Activated CD4-positive, alpha-beta memory T cell treated with anti-CD3 and anti-CD28 coated beads for 36 hours (primary cell): ENCODE measurements at places on chromosomes 4 and X. TPM values are rescaled to one million over a fixed set of nuclear protein-coding genes. Genes with fewer than 3 reads are reported as not detected.

The PRPS1 gene
- 141 TPM for total RNA-seq

The GPRIN3 gene
- total RNA-seq = 22.7 TPM

The AADAT gene
- total RNA-seq = not detected

The UVSSA gene
- total RNA-seq = 21.5 TPM

The EGF gene
- total RNA-seq = not detected

The VCX3A gene
- not detected for total RNA-seq

- DNase-seq = no peak
Observed at GRCh38 chrX:129490330-129490729, 33.0 kb downstream of the SMARCA1 start.

DNA sequence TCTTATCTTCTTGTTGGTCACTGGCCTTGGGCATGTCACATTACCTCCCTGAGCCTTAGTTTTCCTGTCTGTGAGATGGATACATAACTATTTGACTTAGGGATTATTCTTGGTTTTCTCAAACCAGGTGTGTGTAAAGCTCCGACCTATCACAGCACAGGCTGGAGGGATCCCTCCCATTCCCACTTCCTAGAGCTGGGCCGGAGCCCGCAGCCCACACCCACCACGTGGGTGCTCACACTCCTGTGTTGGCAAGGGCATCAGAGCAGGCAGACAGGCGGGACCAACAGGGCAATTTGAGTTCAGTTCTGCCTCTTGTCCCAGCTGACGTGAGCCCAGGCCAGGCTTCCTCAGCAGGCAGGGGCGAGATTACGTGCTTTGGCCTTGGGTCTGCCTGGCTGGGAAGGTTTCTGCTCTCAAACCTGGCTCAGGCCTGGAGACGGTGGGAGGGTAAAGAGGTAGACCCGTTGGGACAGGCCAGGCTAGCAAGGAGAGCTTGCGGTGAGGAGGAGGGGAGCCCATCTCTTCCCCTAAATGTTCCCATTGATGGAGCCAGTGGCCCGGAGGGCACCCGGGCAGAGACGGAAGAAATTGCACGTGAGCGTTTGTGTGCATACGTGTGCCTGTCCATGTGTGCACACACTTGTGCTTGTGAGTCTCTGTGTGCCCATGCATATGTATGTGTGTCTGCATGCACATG, 734 bp upstream of the SH3TC1 start:
- no peak for DNase-seq

DNA sequence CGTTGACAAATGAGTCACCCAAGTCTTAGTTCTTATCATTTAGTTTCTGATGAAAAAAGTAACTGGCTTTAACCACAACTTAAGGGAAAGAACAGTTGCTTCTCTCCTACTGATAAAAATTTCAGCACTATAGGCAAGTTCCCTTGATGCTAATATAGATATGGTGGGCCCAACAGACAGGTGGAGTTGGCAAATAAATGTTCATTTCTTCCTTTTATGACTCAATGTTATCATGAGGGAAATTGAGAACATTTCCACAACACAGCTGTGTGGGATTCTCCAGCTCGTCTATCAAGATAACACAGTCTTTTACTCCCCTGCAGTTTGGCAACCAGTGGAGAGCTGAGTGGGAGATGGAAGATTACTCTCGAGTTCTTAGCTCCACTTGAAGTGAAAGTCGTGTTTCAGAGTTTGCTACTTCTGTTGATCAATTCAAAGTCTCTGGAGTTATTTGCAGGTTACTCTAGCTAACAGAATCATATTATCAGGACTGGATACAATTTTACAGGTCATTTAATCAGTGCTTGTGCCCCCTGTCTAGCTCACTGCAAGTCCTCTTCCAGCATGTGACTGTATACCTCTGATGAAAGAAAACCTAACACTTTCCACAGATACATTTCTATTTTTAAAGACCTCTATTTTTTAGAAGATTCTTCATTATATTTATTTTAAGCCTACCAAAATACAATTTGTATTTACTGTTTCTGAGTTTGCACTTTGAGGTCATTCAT, 270.6 kb upstream of the GK2 start:
- DNase-seq = no peak

- DNase-seq = no peak
Observed at GRCh38 chr4:152946446-152946845, 10.3 kb downstream of the FHDC1 start.

- no peak for DNase-seq
Observed at GRCh38 chr4:27049239-27049829, 188.7 kb downstream of the STIM2 start.

GRCh38 chr4:147674496-147674895, 9.5 kb downstream of the PRMT9 start:
- DNase-seq = no peak

DNA sequence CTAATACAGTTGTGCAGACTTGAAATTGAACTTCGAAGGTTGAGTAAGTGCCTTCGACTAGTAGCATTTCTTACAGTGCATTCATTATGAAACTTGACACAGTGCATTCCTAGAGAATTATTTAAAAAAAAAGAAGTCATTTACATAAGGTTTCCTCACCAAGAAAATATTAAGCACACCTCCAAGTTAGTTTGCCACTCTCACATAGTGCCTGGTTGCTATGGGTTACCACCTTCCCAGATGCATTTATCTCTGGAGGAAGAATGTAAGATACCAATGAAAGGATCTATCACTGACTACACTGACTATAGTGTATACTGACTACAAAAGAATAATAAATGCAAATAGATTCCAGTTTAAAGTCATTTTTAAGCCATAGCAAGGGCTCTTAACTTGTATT, 311.9 kb upstream of the RASGEF1B start:
- DNase-seq = no peak

DNA sequence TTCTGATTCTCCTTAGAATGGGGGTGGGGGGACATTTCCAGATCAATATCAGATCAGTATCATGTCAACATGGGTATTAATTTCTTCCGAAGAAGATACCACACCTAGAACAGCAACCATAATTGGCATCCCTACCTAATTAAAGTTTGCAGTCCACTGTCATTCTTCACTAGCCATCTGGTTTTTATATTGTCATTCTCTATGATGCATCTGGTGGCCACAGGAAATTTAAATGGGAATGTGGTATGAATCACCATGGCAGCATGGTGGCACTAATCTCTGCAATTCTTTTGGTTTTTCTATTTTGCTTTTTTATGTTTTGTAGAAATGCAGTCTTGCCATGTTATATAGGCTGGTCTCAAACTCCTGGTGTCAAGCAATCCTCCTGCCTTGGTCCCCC, 16.6 kb upstream of the UBE2D3 start:
- no peak for DNase-seq

DNA sequence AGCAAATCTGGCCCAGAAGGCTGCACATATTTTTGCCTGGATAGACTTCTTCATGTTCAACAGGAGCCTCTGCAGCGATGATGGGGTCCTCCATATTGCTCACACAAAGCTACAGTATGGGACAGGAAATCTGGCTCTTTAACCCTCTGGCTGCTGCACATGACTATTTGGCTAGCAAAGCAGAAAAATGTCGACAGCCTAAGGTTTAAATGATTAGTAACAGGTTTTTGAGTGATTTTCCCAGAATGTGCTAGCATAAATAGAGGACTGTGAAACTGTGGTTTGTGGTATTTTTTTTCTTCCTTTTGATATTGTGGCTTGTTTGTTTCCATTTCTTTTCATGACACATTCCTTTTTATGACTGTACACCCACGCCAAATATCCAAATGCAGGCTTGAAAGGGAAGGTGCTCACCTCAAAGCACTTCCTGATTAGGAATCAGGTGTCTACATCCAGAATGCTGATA, 120.2 kb upstream of the GK2 start:
- peak; percentile 9 for DNase-seq

- DNase-seq = no peak
Observed at GRCh38 chr4:7171191-7171900, 21.0 kb upstream of the SORCS2 start.

DNA sequence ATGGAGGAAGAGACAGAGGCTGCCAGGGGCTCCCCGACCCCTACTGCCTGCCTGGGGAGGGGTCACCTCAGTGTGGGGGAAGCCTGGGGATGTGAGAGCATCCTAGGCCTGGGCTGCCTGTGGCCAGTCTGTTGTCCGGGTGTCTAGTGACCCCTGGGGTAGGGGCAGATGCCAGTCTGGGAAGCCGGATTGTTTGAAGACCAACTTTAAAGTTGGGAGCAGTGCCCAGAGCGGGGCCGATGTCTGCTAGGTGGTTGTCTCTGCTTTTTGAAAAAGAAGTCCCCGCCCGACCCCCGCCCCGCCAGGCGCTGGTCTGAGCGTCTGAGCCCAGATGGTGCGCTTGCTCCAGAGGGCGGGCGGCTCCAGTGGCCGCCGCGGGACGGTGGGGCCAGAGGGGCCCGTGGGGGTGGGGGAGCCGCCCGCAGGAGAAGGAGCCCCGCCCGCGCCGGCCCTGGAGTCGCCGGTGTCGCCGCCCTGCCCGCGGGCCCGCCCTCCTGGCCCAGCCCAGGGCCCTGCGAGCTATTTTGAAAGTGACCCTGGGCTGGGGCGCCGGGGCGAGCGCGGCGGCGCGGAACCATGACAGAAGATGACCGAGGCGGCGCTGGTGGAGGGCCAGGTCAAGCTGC, at the start of gene DOK7:
Gene DOK7 (plus strand): TSS at position 517 of the 626 bp plus-strand sequence. CDS start 70 bp downstream, at position 587.
- DNase-seq = no peak

GRCh38 chr4:177155454-177155853, 154.2 kb upstream of the NEIL3 start:
- DNase-seq = no peak

- no peak for DNase-seq
Observed at GRCh38 chr4:116413222-116413621, 672.2 kb downstream of the TRAM1L1 start.

DNA sequence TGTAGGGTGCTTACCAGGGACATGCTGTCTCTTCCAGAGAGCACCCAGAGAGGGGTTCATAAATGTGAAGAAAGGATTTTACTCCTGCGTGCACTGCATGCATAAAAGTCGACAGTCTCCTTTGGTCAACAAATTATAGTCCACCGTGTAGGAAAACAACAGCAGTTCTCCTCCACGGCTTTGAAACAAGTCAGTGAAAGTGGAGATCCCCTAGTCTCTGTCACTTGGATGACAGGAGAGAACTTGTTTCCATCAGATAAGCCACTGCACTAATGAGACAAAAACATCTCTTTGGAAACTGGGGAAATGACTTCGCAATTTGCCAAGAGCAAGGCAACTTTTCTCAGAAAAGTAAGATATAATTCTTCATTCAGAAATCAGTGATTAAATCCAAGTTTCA, 9.7 kb downstream of the UNC5C start:
- DNase-seq = no peak

DNA sequence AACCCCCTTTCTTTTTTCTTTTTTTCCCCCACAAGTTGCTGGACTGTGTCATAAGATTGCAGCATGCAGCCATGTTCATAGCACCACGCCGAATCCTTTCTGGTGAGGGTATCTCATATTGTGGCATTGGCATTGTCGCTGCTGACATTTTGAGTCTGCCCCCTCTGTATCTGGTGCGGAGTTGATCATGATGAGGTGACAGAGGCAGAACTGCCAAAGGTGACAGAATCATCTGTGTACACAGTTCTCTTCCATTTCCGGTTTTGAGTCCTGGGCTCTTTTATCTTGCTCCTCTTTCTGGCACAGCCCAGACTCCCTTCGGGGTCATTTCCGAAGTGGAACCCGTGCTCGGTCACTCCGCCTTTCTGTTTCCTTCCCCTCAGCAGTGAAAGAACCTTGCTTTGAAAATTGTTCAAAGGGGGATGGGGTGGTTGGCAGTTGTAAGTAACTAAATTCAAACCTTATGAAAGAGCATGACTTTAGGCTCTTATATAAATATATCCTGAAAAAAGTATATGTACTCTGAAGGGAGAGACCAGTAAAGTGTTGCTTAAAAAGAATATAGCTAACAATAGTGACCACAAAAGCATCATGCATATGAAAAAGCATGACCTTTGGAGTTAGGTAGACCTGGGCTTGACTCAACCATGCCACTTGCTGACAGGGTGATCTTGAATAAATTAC, 55.0 kb upstream of the BMP2K start:
- DNase-seq = peak; percentile 57

DNA sequence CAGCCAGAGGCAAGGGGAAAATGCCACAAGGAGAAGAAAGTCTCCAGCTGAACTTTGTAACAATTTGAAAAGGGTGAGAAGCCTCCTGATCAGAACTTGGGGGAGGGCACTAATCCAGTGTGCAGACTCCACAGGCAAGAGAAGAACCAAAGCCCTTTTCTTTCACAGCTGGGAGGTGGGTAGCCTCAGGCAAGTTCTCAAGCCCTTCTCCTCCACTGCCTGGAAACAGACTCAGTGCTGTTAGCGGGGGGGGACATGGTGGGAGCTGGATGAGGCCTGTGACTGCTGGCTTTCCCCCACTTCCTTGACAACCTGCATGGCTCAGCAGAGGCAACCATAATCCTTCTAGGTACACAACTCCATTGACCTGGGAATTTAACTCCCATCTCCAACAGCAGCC, 92.5 kb downstream of the LHFPL1 start:
- DNase-seq = no peak

DNA sequence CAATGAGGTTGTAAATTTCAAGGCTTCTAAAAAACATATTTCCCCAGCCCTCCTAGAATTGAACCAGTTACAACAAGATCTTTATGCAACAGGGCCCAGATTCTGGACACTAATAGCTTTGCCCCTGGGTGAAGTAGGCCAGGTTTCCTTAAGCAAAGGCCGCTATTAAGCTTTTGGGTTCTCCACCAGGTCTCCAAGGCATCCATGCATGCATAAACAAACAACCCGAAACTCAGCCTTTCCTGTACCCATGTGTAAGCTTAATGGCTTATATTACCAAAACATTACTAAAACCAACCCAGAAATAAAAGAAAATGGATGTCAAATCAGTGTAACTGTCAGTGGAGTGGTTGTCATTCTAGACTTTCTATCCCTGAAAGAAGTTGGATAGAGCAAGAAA, 137.1 kb downstream of the ARHGAP6 start:
- no peak for DNase-seq

GRCh38 chr4:83516042-83516772, 19.7 kb upstream of the GPAT3 start:
- DNase-seq = no peak

DNA sequence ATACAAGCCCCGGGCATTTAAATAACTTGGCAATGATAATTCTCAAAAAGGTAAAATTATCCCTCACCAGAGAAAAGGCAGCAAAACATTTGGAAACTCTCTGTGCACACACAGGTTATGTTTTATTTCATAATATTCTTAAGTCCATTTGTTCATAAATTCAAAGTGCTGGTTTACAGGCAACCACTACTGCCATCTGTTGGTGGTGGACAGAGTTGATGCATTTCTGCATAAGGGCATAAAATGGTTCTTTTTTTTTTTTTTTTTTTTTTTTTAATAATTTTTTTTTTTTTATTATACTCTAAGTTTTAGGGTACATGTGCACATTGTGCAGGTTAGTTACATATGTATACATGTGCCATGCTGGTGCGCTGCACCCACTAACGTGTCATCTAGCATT, 31.5 kb upstream of the IL21 start:
- DNase-seq = peak; percentile 73
